NCI-H1417 treated with DMSO at 0.1 percent for 48 hours (cell line): ENCODE measurements at places on chromosomes 13 and 19.

GRCh38 chr13:32153056-32153455, 121.5 kb downstream of the FRY start:
- DNase-seq: no peak

- DNase-seq: no peak
These were observed 685 bp downstream of the VWA8 start for GRCh38 chr13:41960211-41960636.

DNA sequence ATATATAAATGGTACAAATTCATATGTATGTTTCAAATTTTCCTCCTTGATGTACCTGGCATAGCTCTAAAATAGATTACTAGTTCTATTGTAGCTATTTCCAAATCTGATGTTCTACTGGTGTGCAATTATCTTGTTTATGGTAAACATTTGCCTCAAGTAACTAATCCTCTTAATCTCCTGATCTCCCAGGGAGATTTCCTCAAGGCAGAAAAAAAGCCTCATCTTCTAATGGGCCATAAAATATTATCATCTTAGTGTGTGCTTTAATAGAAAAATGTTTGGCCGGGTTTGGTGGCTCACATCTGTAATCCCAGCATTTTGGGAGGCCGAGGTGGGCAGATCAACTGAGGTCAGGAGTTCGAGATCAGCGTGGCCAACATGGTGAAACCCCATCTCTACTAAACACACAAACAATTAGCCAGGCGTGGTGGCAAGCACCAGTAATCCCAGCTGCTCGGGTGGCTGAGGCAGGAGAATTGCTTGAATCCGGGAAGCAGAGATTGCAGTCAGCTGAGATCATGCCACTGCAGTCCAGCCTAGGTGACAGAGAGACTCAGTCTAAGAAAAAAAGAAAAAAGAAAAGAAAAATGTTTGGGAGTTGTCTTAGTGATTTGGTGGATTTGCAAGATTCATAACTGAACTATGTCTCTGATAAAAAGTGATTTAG, 498.9 kb upstream of the SLITRK5 start:
- DNase-seq: no peak

DNA sequence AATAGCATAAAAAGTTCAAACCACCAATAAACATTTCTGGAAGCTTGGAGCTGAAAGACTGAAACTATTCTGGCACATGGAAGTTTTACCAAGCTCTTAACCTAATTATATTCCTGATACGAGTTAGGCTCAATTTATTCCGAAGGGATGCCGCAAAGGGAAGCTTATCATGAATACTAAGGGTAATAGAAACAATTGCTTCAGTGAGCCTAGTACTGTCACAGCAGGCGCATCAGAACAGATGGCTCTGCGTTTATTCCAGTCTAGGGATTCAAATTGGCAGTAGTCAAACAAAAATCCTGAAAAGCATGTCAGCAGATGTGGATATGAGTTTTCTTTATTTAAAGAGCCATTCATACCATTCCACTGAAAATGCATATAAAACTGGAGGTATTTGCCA, 779.5 kb downstream of the GPC5 start:
- DNase-seq: no peak

GRCh38 chr19:14550201-14550754, 20.9 kb downstream of the TECR start:
- DNase-seq: no peak

- no peak for DNase-seq
These were observed 28.3 kb downstream of the SMAD9 start for GRCh38 chr13:36891752-36892151.

GRCh38 chr19:13255041-13255718, 105.0 kb downstream of the IER2 start:
- DNase-seq: no peak

- peak; percentile 57 for DNase-seq
These were observed at the start of gene CCDC9 for GRCh38 chr19:47255879-47256692. Gene CCDC9 (plus strand): TSS chr19:47256525. CDS start chr19:47258401, 1,876 bp downstream.

GRCh38 chr13:110426735-110427134, 119.7 kb downstream of the COL4A2 start:
- DNase-seq: no peak

DNA sequence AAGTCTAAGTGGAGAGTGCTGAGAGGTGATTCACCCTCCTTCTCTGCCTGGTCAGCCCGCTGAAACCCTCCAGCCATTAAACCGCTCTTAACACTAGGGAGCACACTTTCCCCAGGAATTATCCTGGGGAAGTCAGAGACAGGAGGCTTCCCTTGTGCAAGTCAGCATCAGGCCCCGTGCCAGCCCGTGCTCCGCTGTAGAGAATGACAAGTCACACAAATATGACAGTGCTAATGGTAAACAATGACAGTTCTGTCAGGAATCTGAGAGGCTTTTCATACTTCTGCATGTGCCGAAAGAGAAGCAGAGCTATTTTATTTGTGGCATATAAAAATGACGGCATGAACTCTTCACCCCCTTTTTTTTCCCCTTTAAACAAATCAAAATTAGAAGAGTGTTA, 816.9 kb upstream of the SLC10A2 start:
- peak; percentile 68 for DNase-seq

- DNase-seq: no peak
These were observed 283.8 kb downstream of the DCT start for GRCh38 chr13:94195715-94196114.

- DNase-seq: no peak
These were observed 2.6 kb downstream of the CSNK1A1L start for GRCh38 chr13:37102896-37103295.

GRCh38 chr13:96091164-96092117, 1.5 kb downstream of the HS6ST3 start:
- no peak for DNase-seq

GRCh38 chr19:50512999-50513745, 541 bp downstream of the ASPDH start:
- no peak for DNase-seq

DNA sequence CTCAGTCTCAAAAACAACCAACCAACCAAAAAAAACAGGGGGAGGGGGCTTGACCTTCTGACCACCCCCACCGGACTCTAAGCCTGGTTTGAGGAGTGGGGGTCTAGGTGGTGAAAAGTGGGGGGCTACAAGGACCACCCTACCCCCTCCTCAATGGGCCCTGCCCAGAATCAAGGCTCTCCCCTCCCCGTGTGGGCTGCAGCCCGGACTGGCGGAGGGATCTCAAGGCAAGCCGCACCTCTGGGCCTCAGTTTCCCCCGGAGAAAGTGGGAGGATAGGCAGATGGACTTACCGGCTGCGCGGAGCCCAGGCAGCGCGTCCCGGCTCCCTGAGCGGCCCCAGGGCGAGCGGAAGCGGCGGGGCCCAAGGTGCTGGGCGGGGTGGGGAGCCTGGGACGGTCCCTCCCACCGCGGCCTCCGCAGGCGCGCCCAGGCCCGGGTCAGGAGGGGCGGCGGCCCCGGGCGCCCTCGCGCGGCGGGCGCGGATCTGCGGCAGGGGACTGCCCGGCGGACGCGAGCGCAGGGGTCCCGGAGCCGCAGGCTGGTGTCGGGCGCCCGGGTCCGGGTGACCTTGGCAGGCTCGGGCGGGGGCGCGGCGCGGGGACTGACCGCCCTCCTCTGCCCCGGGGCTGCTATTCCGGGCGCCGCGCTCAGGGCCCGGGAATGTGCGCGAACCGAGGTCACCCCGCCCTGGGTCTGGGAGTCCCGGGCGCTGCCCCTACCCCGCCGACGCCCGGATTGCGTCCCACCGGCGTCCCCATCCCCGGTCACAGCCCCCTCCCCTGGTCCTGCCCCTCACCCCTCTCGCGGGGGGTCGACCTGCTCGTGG, at the start of gene ADAMTSL5:
Gene ADAMTSL5 (minus strand): TSS at position 349 of the 828 bp plus-strand sequence. CDS start 2,076 bp downstream, outside the sequence.
- DNase-seq: no peak

DNA sequence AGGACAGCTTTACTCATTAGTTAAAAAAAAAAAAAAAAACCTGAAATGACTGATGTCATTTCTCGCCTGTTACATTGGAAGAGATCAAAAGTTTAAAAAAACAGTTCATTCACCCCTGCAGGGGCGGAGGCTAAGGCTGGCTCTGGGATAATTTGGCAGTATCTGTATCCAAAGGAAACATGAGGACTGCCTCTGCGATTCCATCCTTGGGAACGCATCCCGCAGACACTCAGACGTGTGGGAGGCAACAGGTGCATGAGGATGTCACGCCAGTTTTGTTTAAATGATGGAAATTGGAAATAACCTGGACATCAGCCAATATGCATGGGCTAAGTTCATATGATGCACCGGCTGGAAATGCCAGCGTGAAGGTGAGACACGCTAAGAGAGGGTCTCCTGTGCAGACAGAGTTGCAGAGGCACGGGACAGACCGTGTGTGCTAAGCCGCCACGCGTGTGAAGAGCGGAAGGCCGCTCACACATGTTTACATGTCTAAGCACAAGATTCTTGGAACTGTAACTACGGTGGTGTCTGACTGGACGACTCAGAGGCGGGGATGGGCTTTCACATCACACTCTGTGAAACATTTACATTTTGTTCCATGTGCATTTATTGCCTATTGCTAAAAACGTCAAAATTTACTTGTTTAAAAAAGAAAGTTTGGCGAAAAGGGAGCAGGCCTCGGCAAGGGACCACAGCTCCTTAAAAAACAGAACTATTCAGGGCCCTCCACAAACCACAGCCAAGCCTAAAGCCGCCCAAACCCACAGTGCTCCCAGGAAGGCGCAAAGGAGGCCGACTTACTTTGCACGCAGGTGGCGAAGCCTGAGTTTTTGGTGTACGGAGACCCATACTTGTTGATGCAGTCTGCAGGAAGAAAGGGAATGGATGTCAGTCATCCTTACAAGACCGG, 17.9 kb downstream of the GAS6 start:
- no peak for DNase-seq

- peak; percentile 67 for DNase-seq
These were observed at the start of gene SLC1A5 for GRCh38 chr19:46788262-46788967. Gene SLC1A5 (minus strand): TSS chr19:46788594. CDS start chr19:46787965, 629 bp downstream.
